CD4-positive, alpha-beta T cell treated with Interleukin-21 for 1 hour (primary cell): ENCODE measurements at places on chromosomes 16 and 17.
A peak's percentile ranks its signal among the peaks of the same experiment; 100 is the strongest.

DNA sequence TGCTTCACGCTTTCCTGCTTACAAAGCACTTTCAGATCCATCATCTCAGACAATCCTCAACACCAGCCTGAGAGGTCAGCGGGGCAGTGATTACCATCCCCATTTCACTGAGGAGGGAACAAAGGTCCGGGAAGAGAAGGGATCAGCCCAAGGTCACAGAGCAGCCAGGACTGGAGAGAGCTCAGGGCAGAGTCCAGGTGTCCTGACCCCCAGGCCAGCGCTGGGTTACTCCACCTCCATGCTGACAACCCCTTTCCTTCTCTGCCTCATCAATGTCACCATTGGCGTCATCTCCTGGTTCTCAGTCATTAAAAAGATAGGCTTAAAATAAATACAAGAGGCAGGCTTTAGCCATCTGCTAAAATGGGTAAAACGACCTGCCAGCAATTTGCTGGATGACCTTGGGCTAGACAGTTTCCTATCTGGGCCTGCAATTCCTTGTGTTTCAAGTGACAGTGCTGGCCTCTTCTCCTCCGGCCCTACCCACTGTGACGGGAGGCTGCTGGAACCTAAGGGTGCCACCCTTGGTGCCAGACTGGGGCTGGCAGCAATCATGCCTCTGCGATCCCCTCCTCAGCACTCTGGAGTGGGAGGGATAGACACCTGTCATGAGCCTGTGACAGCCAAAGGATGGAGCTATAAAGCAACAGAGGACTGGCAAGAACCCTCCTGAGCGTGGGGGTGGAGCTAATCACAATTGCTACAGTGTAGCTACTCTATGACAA lies 79.5 kb upstream of the CCL1 start:
- no peak for DNase-seq

GRCh38 chr17:51322390-51323029 lies 62.2 kb downstream of the UTP18 start:
- peak; percentile 7 for DNase-seq

DNA sequence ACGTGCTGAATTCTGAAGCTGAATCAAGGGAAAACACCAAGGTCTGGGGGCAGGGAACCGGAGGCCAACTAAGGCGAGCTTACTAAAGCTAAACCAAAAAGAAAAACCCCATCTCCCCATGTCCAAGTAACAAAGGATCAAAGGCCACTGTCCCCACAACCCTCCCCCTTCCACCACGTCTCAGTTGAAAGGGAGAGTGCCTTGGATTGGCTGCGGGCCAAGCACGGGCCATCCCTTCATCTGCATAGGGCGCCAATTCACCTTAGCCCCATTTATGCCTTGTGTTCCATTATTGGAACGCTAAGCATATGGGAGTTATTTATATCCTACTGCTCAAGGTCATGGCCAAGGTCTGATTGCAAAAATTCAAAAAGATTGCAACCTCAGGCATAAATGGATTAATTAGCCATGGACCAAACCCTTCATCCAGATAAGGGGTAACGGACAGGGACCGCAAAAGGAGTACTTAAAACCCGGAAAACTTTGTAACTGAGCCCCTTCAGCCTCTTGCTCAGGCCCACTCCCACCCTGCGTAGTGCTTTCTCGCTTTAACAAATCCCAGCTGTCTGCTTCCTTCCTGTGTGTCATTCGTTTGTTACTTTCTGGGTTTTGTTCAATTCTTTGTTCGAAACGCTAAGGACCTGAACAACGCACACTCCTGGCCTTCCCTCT lies 740 bp upstream of the ATP6V0D1 start:
- DNase-seq = peak; percentile 56

DNA sequence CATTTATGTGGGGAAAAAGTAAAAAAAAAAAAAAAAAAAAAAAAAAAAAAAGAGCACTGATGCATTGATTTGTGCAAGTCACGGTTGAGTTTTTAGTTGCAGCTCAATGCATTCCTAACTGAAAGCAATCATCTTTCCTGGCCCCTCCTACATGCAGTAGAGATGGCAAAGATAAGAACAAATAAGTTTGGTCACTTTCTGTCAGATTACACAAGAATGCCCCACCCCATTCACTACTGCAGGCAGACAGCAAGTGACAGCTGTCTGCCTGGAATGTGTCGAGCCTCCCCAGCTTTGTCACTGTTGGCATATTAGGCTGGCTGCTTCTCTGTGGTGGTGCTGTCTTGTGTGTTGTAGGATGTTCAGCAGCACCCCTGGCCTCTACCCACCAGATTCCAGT lies 243.5 kb downstream of the FOXL1 start:
- no peak for DNase-seq

DNA sequence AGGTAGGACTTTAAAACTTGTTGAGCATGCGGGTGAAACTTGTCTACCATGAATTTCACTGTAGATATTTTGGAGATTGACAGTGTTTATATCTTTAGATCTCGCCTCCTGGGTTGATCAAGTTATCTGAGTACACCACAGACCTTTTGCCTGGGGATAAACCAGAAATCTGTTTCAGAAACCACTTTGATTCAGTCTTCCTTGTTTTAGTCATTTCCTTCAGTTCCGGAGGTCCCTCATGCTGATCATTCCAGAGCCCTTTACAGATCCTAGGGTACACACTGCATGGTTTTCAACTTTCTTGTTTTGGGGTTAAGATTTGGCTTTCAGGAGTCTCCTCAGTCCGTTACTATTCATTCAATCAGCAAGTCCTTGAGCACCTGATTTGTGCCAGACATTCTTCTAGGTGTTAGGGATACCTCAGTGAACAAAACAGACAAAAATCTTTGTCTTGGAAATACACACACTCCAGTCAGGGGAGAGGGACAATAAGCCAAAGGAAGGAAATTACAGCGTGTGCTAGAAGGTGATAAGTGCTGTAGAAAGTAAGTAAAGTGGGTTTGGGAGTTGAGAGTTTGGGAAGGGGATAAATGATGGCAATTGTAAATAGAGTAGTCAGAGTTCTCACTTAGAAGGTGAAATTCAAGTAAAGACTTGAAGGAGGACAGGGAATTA lies 12.2 kb downstream of the NOD2 start:
- DNase-seq = no peak

GRCh38 chr17:48814504-48814903 lies 2.5 kb downstream of the TTLL6 start:
- DNase-seq = peak; percentile 71

DNA sequence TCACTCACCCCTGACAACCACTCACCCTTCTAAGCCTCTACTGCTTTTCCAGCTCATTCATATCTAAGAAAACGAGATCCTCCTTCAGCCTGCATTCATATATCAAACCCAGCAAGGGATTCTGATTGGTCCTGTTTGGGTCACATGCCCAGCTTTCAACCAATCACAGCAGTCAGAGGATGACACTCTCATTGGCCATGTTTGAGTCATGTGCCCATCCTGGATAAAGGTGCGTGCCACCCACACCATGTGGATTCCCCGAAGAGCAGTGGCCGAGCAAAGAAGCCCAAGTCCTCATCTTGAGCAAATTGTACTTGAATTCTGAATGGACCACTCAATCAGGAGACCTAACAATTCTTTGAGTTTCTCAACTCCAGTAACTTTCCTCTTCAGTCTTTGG lies 45.0 kb downstream of the SCNN1G start:
- no peak for DNase-seq

- peak; percentile 13 for DNase-seq
Observed at GRCh38 chr16:67389911-67390815, 3.1 kb downstream of the TPPP3 start.

GRCh38 chr16:78096386-78096785 lies 3.1 kb upstream of the WWOX start:
- DNase-seq = no peak

DNA sequence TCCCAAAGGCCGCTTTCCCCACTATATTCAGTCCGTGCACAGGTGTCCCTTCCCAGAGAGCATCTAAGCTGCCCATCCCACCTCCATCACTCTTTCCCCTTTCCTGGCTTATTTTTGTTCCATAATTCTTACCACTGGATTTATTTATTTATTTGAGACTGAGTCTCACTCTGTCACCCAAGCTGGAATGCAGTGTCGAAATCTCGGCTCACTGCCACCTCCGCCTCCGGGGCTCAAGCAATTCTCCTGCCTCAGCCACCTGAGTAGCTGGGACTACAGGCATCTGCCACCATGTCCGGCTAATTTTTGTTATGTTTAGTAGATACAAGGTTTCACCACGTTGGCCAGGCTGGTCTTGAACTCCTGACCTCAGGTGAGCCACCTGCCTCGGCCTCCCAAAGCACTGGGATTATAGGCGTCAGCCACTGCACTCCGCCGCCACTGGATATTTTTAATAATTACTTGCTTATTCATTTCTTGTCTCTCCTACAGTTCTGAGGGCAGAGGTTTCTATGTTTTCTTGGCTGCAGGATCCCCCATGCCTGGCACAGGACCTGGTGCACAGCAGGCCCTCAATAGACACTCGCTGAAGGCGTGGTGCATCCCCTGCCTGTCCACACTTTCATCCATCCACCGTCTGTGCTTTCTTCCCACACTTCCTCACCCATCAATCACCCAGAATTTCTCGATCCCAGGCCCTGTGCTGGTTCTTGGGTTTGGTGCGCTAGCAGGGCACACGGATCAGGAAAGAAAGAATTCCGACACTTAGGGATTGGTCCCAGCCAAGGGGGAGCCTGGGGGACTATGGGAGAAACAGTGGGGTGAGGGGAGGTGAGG lies 9.9 kb upstream of the ADGRG1 start:
- DNase-seq = no peak

GRCh38 chr16:58962811-58963210 lies 228.7 kb upstream of the GOT2 start:
- DNase-seq = no peak

GRCh38 chr17:17815062-17815406 lies 21.8 kb downstream of the SREBF1 start:
- DNase-seq = no peak

DNA sequence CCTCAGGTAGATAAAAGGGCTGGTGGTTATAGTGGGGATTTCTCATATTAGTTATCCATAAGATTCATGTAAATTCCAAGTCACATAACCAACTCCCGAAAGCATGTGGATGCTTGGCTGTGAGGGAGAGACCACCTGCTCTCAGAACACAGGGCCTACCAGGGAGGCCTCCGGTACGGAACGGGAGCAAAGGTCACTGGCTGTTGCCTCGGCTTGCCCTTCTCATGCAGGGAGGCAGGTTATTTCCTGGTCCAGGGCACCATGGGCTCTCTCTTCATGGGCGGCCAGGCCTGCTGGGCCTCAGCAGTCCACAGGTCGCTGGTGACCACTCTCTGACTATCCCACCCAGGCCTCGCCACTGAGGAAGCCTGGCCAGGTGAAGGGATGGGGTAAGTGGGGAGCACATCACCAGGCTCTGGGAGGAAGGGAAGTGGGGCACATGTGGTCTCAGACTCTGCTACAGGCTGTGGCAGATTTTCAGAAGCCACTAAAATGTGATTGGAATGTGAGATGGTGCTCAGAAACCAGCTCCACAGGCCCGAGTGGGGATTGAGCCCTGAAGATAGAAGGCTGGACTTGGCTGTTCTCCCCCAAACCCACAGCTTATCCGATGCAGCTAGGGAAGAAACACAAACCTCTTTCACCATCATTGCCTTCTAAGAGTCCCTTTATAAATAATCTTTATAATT lies 45.4 kb downstream of the HNF1B start:
- no peak for DNase-seq

- no peak for DNase-seq
Observed at GRCh38 chr16:12740986-12741610, 62.6 kb downstream of the CPPED1 start.

GRCh38 chr16:10111156-10111761 lies 71.0 kb downstream of the GRIN2A start:
- DNase-seq = no peak

DNA sequence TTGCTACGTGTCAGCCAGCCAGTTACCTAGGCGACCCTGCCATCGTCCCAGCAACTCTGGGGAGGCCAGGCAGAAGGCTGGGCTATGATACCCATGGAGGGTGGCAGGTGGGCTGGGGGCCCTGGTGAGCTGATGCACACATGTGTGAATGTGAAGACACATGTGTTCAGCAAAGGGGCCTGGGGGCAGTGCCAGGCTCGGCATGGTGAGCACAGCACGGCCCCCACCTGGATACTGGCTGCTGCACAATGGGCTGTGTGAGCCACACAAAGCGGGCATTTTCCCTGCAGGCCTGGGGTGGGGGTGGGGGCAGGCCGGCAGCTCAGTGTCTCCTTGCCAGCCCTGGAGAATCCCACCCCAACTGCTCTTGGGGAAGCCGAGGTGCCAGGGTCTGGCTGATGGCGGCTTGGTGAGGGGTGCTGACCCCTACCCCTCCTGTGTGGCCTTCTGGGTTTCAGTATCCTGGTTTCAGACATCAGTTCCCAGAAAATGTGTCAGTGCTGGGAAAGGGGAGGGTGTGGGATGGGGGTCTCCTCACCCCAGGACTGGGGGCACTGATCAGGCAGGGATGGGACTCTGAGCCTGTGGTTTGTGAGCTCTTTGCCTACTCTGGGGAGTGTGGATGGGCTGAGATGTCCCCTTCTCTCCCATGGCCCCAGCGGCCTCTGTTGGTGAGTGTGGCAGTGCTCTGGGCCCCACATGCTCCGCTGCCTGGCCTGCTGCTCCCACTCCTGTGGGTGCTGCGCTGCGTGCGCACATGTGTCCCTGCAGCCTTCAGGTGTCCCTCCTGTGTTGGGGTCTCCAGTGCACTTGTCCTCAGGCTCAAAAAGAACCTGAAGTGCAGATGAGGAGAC lies 5.1 kb downstream of the LLGL1 start:
- no peak for DNase-seq

- no peak for DNase-seq
Observed at GRCh38 chr17:2684549-2684948, 27.0 kb downstream of the CLUH start.

DNA sequence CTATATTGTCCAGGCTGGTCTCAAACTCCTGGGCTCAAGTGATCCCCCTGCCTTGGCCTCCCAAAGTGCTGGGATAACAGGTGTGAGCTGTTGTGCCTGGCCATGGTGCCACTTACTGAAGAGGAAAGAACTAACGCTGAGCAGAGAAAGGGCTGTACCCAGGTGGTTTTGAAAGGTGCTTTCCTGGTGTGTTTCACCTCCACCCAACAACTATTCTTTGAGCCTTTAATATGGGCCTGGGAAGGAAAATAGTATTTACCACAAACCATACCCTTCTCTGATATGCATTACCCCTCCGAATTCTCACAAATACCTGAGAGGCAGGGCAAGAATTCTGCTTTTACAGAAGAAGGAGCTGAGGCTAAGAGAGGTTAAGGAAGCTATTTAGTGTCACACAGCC lies 24.8 kb downstream of the KPNA2 start:
- DNase-seq = no peak

DNA sequence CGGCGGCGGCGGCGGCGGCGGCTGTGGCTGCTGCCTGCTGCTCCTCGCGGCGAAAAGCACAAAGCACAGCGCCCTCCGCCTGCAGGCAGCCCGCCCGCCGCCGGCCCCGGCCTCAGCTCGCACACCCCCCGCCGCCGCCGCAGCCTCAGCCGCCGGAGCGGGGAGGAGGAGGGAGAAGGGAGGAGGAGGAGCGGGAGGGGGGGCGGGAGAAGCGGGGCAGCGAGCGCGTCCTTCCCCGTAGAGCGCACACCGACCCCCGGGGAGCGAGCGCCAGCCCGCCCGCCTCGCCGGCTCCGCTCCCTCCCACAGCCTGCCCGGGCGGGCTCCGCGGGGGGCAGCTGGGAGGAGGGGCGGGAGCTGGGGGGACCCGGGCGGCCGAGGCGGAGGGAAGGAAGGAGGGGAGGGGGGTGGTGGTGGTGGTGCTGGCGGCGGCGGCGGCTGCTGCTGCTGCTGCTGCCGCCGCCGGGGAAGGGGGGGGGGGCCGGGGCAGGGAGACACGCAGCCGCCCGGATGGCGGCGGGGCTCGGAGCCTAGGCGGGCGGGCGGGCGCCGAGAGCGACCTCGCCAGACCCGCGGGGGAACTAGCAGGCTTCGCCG lies at the start of gene UBTF:
Gene UBTF, minus strand, starts transcription at position 60 of the 597 bp plus-strand sequence. CDS start 1,446 bp downstream, outside the sequence.
- DNase-seq = peak; percentile 83
